ENCODE measurements at places on chromosomes 13 and 19. TPM values are rescaled to one million over a fixed set of nuclear protein-coding genes. Genes with fewer than 3 reads are reported as not detected.

ZFP30 gene
- 14.6 TPM for total RNA-seq

LHB gene
- not detected for total RNA-seq

VSIG10L gene
- total RNA-seq = 0.38 TPM

TRAPPC5 gene
- 42.8 TPM for total RNA-seq

HDGFL2 gene
- total RNA-seq = 38.6 TPM

SLC10A2 gene
- total RNA-seq = not detected

SIAH3 gene
- total RNA-seq = not detected

OXGR1 gene
- not detected for total RNA-seq

NTN5 gene
- 0.28 TPM for total RNA-seq

BORA gene
- total RNA-seq = 12.7 TPM

COL5A3 gene
- total RNA-seq = 4.0 TPM

ZNF578 gene
- total RNA-seq = 6.2 TPM

CEACAM20 gene
- total RNA-seq = not detected

IZUMO2 gene
- not detected for total RNA-seq

ZSCAN1 gene
- not detected for total RNA-seq

TPGS1 gene
- total RNA-seq = 29.3 TPM

DENND1C gene
- total RNA-seq = not detected

ZNF700 gene
- total RNA-seq = 11.0 TPM

PRR20B gene
- total RNA-seq = not detected

EFNB2 gene
- total RNA-seq = 1.2 TPM

PSG1 gene
- total RNA-seq = 0.19 TPM

C2CD4C gene
- total RNA-seq = under 0.01 TPM

TRPM4 gene
- 18.0 TPM for total RNA-seq

IL11 gene
- 4.8 TPM for total RNA-seq

RFPL4A gene
- not detected for total RNA-seq

RASGRP4 gene
- not detected for total RNA-seq

CGB8 gene
- not detected for total RNA-seq

WDR62 gene
- 0.85 TPM for total RNA-seq

ZNF155 gene
- total RNA-seq = 8.5 TPM

PALM3 gene
- 0.28 TPM for total RNA-seq

ADPRHL1 gene
- 0.58 TPM for total RNA-seq

OR10H1 gene
- not detected for total RNA-seq

ZNF304 gene
- total RNA-seq = 11.1 TPM

TNFSF11 gene
- total RNA-seq = 0.38 TPM

TINCR gene
- 0.28 TPM for total RNA-seq

ICAM5 gene
- total RNA-seq = 0.96 TPM

CD37 gene
- not detected for total RNA-seq

RNF113B gene
- not detected for total RNA-seq

All from regular cardiac myocyte (primary cell).